ENCODE measurements at places on chromosomes 1 and 21.

- DNase-seq, result no peak
Observed at GRCh38 chr21:26833011-26833410, 12.2 kb downstream of the ADAMTS1 start.

DNA sequence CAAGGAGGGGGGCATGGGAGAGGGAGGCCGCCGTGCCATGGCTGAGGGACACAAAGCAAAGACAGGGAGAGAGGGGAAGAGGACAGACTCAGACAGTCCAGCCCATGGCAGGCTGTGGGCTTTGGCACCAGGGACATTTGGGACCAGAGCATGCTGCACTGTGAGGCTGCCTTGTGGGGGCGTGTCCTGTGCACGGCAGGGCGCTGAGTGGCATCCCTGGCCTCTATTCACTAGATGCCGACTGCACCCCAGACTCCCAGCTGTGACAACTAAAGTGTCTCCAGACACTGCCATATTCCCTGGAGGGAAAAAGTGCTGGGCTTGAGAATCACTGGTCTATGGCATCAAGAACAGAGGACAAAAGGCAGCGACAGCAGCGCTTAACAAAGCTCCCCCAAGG is 18.6 kb upstream of the PRDM15 start:
- DNase-seq, result no peak

DNA sequence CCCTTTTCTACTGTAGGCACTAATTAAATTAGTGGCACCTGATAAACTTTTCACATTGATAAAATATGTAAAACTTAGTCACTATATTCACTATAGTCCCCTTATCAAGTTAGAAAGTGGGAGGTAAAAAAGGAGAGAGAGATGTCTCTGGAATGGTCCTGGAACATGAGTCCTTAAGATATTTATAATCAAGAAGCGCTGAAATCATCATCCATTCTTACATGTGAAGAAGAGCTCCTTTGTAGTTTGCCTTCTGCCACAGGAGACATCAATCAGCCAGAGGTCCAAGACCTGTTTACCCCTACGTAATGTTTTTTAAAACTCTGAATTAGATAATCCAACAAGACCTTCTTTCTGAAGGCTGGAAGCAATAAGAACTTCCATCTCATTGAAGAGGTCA is 65.3 kb downstream of the GATAD2B start:
- no peak for DNase-seq

- no peak for DNase-seq
Observed at GRCh38 chr1:212513586-212513985, 80.9 kb downstream of the NENF start.

- DNase-seq, result no peak
Observed at GRCh38 chr1:204991342-204991844, 51.6 kb upstream of the CNTN2 start.
